ENCODE measurements at places on chromosomes 7 and 10. TPM values are rescaled to one million over a fixed set of nuclear protein-coding genes. Genes with fewer than 3 reads are reported as not detected.

The SFRP4 gene
- total RNA-seq = 2.1 TPM

The PRLHR gene
- total RNA-seq = not detected

The OR6V1 gene
- not detected for total RNA-seq

The SEC61G gene
- 103 TPM for total RNA-seq

The SAMD9 gene
- 2.8 TPM for total RNA-seq

The PKD2L1 gene
- total RNA-seq = not detected

The EBLN1 gene
- total RNA-seq = not detected

The PNLIP gene
- not detected for total RNA-seq

The CEP55 gene
- 0.66 TPM for total RNA-seq

GRCh38 chr7:128747327-128748079 is 8.3 kb downstream of the CALU start:
- no peak overlapping the region for H3K27ac ChIP-seq
- H3K27me3 ChIP-seq = no peaks in the 10 kb centered on the region
- no peak overlapping the region for H3K4me3 ChIP-seq
- no peak for DNase-seq
- peaks cover 27% of the 10 kb centered on the region for H3K36me3 ChIP-seq

GRCh38 chr7:99261646-99262045 is 11.0 kb upstream of the MYH16 start:
- H3K36me3 ChIP-seq = no peaks in the 10 kb centered on the region
- no peak overlapping the region for H3K4me3 ChIP-seq
- no peak overlapping the region for H3K27ac ChIP-seq
- DNase-seq = no peak
- H3K4me1 ChIP-seq = no peaks in the 10 kb centered on the region
- H3K27me3 ChIP-seq = peaks cover 54% of the 10 kb centered on the region

DNA sequence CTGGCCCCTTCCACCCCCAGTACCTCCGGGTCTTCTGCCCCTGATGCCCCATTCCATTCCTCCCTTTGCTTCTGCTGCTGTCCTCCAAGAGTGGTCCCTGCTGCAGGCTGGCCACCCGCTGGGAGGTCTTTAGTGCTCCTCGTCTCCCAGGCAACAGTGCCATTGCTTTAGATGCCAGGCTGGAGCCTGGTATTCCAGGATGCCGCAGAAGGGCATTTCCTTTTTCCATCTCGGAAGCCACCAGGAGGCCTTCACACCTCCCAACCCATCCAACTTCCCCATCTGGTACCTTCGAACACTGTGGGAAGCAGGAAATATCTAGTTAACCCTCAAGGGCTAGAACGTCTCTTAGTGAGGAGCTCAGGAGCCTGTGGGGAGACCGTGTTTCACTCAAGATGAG is 92.9 kb upstream of the DUSP5 start:
- H3K4me3 ChIP-seq = no peak overlapping the region
- H3K27me3 ChIP-seq = no peaks in the 10 kb centered on the region
- DNase-seq = no peak
- no peak overlapping the region for H3K27ac ChIP-seq

DNA sequence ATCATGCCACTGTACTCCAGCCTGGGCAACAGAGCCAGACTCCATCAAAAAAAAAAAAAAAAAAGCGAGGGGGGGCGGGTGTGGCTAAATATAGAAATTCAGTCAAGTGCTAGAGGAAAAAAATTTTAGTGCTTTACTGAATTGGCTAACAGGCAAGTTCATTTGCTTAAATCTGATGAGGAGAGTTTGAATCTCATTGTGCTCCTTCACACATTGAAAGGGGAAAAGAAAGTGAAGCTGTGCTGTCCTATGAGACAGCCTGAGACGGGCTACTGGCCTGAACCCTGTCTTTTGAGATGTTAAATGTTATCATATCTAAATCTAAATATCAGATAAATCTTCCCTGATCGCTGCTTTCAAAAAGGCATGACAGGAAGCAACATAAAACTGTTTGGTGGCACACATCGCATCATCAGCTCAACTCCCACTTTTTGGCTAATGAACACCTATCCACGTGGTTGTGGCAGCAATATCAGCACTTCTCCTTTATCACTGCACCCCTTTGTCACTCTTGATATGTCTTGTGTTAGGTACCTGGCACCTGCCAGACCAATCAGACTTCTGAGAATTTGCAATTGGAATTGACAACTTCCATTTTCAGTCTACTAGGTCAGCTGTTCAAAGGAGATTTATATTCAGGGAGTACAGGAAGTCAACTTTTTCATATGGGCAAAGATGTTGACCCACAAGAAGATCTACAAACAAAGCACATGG is 14.0 kb upstream of the IFIT1B start:
- peaks cover 37% of the 10 kb centered on the region for H3K4me1 ChIP-seq
- no peaks in the 10 kb centered on the region for H3K36me3 ChIP-seq
- DNase-seq = no peak
- no peaks in the 10 kb centered on the region for H3K27me3 ChIP-seq
- H3K4me3 ChIP-seq = no peak overlapping the region

- no peaks in the 10 kb centered on the region for H3K27me3 ChIP-seq
- H3K27ac ChIP-seq = no peak overlapping the region
- DNase-seq = no peak
- peaks cover 32% of the 10 kb centered on the region for H3K4me1 ChIP-seq
Observed at GRCh38 chr7:134649226-134649775, 2.6 kb downstream of the BPGM start.

GRCh38 chr7:92799446-92800211 is 36.7 kb downstream of the CDK6 start:
- no peak for DNase-seq
- no peaks in the 10 kb centered on the region for H3K27me3 ChIP-seq
- H3K4me1 ChIP-seq = peaks cover 79% of the 10 kb centered on the region

GRCh38 chr10:102491136-102491535 is 11.4 kb downstream of the ACTR1A start:
- H3K27ac ChIP-seq = peak overlapping the region; percentile 50
- no peak overlapping the region for H3K4me3 ChIP-seq
- H3K4me1 ChIP-seq = peaks cover 50% of the 10 kb centered on the region

DNA sequence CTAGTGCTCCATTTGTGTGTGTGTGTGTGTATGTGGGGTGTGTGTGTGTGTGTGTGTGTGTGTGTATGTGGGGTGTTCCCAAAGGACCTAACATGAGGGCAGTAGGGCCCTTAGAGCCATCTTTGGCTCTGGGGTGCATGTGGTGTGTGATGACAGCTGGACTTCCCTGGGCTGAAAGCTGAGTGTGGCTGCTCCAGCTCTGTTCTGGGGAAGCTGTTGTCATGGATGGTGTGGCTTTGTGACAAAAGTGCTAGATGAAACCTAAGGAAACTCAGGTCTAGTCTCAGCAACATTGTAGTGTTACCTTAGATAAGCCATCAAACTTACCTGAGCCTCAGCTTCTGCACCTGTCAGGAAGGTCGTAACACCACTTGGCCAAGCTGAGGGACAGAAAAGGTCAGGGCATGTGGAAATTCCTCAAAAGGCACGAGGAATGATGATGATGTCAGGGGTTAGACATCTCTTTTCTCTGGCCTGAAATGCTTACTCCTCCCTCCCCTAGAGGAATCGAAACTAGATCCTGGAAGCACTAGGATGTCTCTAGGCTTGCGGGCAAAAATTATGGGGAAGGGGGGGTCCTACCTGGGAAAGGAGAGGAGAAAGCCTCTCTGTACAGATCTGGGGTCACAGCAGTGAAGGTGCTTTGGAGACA is 115.4 kb downstream of the RPS24 start:
- no peak overlapping the region for H3K4me3 ChIP-seq
- H3K4me1 ChIP-seq = no peaks in the 10 kb centered on the region
- no peak overlapping the region for H3K27ac ChIP-seq
- no peaks in the 10 kb centered on the region for H3K36me3 ChIP-seq
- H3K27me3 ChIP-seq = peaks cover 17% of the 10 kb centered on the region

GRCh38 chr10:69908124-69908523 is 106.4 kb downstream of the COL13A1 start:
- no peak for DNase-seq
- no peak overlapping the region for H3K27ac ChIP-seq
- no peak overlapping the region for H3K4me3 ChIP-seq
